Suprapubic skin (tissue), 4 donors: ENCODE measurements at places on chromosomes 6 and 20.

- no peaks in the 10 kb centered on the region for H3K27me3 ChIP-seq
- no peak overlapping the region for H3K4me3 ChIP-seq
- no peak overlapping the region for H3K27ac ChIP-seq
- peaks cover 17% of the 10 kb centered on the region for H3K4me1 ChIP-seq
- H3K36me3 ChIP-seq = peaks cover 34% of the 10 kb centered on the region
Observed at GRCh38 chr6:35321091-35321490, 21.3 kb upstream of the PPARD start.

- peaks cover 71% of the 10 kb centered on the region for H3K27me3 ChIP-seq
- H3K27ac ChIP-seq = no peak overlapping the region
- peaks cover 11% of the 10 kb centered on the region for H3K4me1 ChIP-seq
Observed at GRCh38 chr20:32056708-32057483, 4.9 kb downstream of the HCK start.

DNA sequence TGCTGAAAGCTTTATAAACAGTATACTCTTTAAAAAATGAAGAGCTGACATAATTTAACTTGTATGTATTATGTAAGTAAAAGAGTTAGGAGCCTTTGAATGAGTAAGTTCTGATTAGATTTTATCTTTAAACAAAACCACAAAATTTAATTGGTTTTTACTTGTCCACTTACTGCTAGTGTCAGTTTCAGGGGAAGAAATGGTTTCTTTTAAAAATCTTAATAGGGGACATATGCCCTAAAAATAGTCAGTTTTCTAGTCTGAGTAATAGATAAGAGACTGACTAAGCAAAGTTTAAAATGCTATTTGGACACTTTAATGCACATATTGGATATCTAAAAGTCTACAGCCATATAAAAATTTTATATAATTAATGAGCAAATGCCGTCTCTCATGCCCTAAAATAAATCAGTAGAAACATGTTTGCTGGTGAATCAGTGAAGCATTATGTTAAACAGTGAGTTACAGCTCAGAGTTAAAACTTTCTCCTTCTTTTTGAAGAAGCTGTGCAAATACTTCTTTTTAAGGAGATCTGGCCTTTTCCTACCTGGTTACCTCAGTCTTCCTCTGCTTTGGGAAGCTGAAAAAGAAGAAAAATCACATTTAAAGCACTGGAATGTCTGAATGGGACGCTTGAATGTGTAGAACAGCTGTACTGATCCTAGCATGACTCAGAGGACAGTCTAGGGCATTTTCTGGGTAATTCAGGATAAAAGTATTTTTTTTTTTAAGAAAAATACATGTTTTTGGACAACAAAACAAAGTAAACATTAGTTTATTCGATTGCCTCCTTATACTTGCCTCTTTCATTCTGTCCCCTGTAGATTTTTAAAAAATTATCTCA is 55.3 kb downstream of the CDH26 start:
- H3K36me3 ChIP-seq = no peaks in the 10 kb centered on the region
- H3K4me1 ChIP-seq = no peaks in the 10 kb centered on the region
- H3K27ac ChIP-seq = no peak overlapping the region
- H3K27me3 ChIP-seq = no peaks in the 10 kb centered on the region
- DNase-seq = no peak

- H3K27ac ChIP-seq = no peak overlapping the region
- no peak for DNase-seq
Observed at GRCh38 chr20:5539691-5540090, 210.5 kb upstream of the SHLD1 start.

- H3K4me3 ChIP-seq = no peak overlapping the region
- no peaks in the 10 kb centered on the region for H3K27me3 ChIP-seq
- no peak overlapping the region for H3K27ac ChIP-seq
- H3K4me1 ChIP-seq = no peaks in the 10 kb centered on the region
- H3K36me3 ChIP-seq = peaks cover 82% of the 10 kb centered on the region
Observed at GRCh38 chr20:34491226-34491931, 24.8 kb upstream of the DYNLRB1 start.

DNA sequence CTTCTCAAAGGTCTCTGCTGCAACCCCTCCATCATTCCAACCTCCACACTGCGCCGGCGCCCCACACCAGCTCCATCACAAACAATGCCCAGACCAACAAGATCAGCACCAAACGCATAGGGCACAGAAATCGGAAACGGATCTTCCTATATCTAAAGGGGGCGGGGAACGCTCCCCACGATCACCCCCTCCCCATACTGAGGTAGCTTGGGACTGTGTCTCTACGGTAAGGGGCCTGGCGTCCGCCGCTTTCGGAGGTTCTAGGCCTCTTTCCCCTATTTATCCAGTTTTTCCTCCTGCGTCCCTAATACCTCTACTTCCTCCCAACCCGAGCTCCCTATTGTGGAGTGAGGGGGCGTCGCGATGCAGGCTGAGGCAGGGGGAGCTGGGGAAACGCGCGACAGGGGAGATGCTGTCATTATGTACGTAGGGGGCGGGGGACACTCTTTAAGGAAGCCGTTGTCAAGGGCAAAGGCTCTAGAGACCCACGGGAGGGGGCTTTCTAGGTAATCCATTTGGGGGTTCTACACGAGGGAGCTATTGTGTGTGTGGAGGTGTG is 909 bp downstream of the DNAAF9 start:
- peaks cover 36% of the 10 kb centered on the region for H3K4me1 ChIP-seq
- DNase-seq = no peak
- H3K27me3 ChIP-seq = no peaks in the 10 kb centered on the region
- H3K27ac ChIP-seq = peak overlapping the region; percentile 95

DNA sequence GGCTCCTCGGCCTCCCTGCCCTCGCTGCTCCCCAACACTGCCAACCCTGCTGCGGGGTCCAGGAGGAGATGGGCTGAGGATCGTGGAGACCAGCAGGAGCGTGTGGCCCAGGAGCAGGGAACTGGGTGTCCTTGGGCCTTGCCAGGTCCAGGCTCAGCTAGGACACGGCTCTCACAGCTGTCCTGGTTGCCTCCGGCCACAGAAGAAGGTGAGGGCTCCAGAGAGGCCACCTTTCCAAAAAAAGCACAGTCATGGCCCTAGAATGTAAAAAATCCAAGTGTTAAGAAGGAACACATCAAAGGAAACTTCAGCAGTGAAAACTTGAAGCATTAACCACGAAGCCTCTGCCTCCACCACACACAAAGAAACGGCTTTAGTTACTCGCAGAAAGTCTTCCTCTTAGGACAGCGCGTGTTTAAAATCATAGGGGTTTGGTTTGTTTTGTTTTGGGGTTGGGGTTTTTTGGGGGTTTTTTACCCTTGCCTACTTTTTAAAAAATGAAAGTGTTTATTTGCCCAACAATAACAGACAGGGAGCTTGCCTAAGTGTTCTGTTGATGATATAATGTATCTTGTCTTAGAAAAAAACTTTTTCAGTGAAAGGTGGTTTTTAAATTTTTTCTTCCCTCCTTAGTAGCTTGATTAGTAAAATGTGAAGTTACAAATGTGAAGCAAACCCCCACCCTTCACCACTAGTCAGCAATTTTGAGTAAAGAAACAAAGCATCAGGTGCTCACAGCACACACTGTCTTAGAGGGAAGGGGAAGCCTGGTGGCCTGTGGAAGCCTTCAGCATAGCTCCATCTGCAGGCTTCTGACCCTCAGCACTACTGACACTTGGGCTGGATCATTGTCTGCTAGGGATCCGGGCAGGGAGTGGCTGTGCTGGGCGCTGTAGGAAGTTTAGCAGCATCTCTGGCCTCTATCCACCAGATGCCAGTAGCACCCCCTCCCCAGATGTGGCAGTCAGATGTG is 60.0 kb downstream of the PTPN1 start:
- DNase-seq = no peak
- no peak overlapping the region for H3K4me3 ChIP-seq
- peaks cover 20% of the 10 kb centered on the region for H3K4me1 ChIP-seq
- no peaks in the 10 kb centered on the region for H3K27me3 ChIP-seq

DNA sequence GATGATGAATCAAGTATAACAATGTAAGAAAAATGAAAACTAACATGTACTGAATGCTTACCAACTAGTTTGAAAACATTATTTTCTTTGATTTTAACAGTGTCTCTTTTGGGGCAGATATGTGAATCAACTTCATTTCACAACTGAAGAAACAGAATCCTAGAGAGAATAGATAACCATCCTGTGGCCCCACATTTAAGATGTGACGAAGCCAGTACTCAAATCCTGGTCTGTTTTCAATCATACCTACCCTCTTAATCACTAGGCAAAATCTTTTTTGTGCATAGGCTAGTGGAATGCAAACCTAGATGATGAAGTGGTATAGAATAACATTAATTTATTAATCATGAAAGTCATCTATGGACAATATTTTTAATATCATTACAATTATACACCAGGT is 371.6 kb upstream of the EPHA7 start:
- no peak overlapping the region for H3K27ac ChIP-seq
- H3K36me3 ChIP-seq = no peaks in the 10 kb centered on the region
- DNase-seq = no peak

- H3K27ac ChIP-seq = peak overlapping the region; percentile 56
- no peaks in the 10 kb centered on the region for H3K36me3 ChIP-seq
- DNase-seq = no peak
- H3K4me1 ChIP-seq = peaks cover 14% of the 10 kb centered on the region
Observed at GRCh38 chr20:3980260-3981131, 34.9 kb downstream of the RNF24 start.
